ENCODE measurements at places on chromosomes 1 and 21. TPM values are rescaled to one million over a fixed set of nuclear protein-coding genes. Genes with fewer than 3 reads are reported as not detected.

DNA sequence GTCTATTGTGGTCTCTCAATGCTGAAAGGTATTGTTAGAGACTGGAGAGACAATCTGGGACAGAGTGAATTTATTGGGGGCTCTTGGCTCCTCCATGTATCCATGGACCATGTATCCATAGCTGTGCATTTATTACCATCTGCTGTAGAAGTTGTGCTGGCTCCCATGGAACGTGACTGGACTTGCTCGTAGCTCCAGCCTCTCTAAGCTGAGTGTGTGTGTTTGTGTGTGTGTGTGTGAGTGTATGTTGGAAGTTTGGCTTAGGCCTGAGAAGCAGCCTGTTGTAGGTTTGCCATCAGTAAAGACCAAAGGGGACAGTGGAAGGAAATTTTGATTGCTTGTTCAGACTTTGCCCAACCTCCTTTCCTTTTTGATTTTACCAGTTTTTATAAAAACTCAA, 105.7 kb upstream of the USP24 start:
- H3K36me3 ChIP-seq: no peaks in the 10 kb centered on the region
- H3K27ac ChIP-seq: no peak overlapping the region
- no peak overlapping the region for H3K4me3 ChIP-seq
- H3K27me3 ChIP-seq: no peaks in the 10 kb centered on the region
- peaks cover 3% of the 10 kb centered on the region for H3K4me1 ChIP-seq

DNA sequence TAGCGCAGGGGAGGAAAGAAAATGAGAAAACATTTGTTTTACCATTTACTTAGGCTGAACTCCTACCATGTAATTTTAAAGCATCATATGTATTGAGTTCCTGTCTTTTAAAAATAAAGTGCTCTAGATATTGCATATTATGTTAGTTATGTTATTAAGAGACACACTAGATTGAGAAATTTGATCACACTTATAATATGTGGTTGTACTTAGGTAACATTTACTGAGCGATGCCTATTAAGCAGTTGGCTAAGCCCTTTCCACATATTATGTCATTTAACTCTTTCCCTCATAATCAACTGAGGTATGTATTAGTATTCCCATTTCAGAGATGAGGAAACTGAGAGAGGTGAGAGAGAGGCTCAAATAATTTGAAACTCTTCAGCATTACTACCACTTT, 4.5 kb upstream of the LRRC8D start:
- no peak for DNase-seq
- peaks cover 8% of the 10 kb centered on the region for H3K27me3 ChIP-seq
- H3K27ac ChIP-seq: no peak overlapping the region
- no peak overlapping the region for H3K4me3 ChIP-seq
- no peaks in the 10 kb centered on the region for H3K36me3 ChIP-seq
- peaks cover 2% of the 10 kb centered on the region for H3K4me1 ChIP-seq

The HES5 gene
- 0.46 TPM for total RNA-seq

- H3K4me1 ChIP-seq: peaks cover 18% of the 10 kb centered on the region
- peak overlapping the region; percentile 93 for H3K27ac ChIP-seq
- H3K4me3 ChIP-seq: peak overlapping the region; percentile 93
- no peaks in the 10 kb centered on the region for H3K27me3 ChIP-seq
- DNase-seq: no peak
- H3K36me3 ChIP-seq: peaks cover 14% of the 10 kb centered on the region
Measured at GRCh38 chr1:153976819-153977249, 640 bp downstream of the JTB start.

- no peaks in the 10 kb centered on the region for H3K36me3 ChIP-seq
- no peaks in the 10 kb centered on the region for H3K4me1 ChIP-seq
- no peak for DNase-seq
- no peak overlapping the region for H3K27ac ChIP-seq
- no peaks in the 10 kb centered on the region for H3K27me3 ChIP-seq
- H3K4me3 ChIP-seq: no peak overlapping the region
Measured at GRCh38 chr1:225021037-225021436, 91.6 kb downstream of the DNAH14 start.

- H3K27ac ChIP-seq: no peak overlapping the region
- H3K4me1 ChIP-seq: no peaks in the 10 kb centered on the region
- no peak for DNase-seq
Measured at GRCh38 chr21:23601549-23601948, 2005.7 kb downstream of the MRPL39 start.

GRCh38 chr21:34221331-34222030, 142.3 kb upstream of the KCNE2 start:
- no peaks in the 10 kb centered on the region for H3K4me1 ChIP-seq
- no peaks in the 10 kb centered on the region for H3K36me3 ChIP-seq
- no peak overlapping the region for H3K4me3 ChIP-seq
- no peak for DNase-seq

DNA sequence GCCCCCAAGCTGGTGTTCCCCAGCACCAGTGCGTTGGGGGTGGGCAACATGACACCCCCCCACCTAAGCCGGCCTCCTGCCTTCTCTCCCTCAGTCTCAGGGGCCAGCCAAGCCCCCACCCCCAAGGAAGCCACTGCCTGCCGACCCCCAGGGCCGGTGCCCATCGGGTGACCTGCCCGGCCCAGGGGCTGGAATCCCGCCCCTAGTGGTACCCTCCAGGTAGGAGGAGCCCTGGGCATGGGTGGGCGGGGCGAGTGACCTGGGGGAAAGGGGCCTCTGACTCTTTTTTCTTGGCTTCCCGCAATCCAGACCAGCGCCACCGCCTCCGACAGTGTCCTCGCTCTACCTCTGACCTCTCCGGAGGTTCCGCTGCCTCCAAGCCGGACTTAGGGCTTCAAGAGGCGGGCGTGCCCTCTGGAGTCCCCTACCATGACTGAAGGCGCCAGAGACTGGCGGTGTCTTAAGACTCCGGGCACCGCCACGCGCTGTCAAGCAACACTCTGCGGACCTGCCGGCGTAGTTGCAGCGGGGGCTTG, 1.3 kb upstream of the EFNA4 start:
- H3K4me1 ChIP-seq: peaks cover 7% of the 10 kb centered on the region
- peak; percentile 23 for DNase-seq
- peaks cover 4% of the 10 kb centered on the region for H3K27me3 ChIP-seq
- peaks cover 3% of the 10 kb centered on the region for H3K36me3 ChIP-seq
- no peak overlapping the region for H3K4me3 ChIP-seq
- no peak overlapping the region for H3K27ac ChIP-seq

The ADGRB2 gene
- total RNA-seq: 7.6 TPM

- H3K4me3 ChIP-seq: no peak overlapping the region
- no peak overlapping the region for H3K27ac ChIP-seq
- no peaks in the 10 kb centered on the region for H3K36me3 ChIP-seq
- no peak for DNase-seq
- no peaks in the 10 kb centered on the region for H3K4me1 ChIP-seq
Measured at GRCh38 chr1:198443365-198444233, 96.9 kb downstream of the ATP6V1G3 start.

DNA sequence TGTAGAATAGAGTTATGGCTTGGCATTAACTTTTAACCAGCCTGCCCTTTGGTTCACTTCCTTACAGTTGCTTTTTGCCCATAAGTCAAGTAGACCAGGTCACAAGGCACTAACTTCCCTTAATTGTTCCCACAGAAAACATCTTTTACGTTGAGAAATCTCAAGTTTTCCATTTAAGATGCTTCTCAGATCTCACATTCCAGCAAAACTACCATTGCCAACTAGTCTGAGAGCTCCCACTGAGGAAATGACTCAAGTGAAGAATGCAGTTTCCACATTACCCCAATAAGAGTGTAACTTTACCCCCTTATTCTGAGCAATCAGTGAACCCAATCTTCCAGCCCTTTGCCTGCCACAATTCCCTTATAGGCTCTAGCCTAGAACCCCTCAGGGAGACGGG, 502.2 kb upstream of the OLFM3 start:
- DNase-seq: no peak
- no peaks in the 10 kb centered on the region for H3K36me3 ChIP-seq
- H3K27me3 ChIP-seq: no peaks in the 10 kb centered on the region
- H3K4me3 ChIP-seq: no peak overlapping the region
- H3K4me1 ChIP-seq: no peaks in the 10 kb centered on the region

The ASTN1 gene
- total RNA-seq: 0.09 TPM

The MASP2 gene
- not detected for total RNA-seq

The VWA5B1 gene
- total RNA-seq: 0.40 TPM

- no peaks in the 10 kb centered on the region for H3K4me1 ChIP-seq
- no peak for DNase-seq
- H3K4me3 ChIP-seq: no peak overlapping the region
- no peak overlapping the region for H3K27ac ChIP-seq
Measured at GRCh38 chr1:59163268-59164092, 133.4 kb upstream of the FGGY start.

DNA sequence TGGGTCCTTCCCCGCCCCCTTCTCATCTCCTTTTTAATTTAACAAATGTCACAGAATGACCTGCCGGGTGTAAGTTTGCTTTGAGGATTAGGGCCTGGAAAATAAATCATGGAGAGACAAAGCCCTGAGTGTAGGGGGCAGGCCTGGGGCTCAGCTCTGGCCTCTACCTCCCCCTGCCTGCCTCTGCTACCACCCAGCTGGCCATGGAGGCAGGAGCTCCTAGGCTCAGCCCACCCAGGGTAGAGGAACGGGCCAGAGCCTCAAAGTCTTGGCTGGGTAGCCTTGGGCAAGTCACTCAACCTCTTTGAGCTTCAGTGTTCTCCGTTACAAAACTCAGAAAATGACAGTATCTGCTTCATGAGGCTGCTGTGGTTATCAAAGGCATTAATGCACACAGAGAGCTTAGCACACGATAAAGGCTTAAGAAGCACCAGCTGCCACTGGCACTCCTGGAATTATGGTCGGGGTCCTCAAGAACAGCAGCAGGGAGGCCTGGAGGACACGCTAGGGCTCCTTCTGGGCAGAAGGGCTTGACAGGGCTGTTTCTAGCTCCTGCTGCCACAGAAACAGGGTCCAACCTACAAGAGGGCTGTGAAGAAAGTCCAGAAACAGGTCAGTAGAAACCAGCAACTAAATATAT, 39.0 kb downstream of the LRP8 start:
- DNase-seq: no peak
- no peak overlapping the region for H3K27ac ChIP-seq
- H3K4me3 ChIP-seq: no peak overlapping the region
- no peaks in the 10 kb centered on the region for H3K27me3 ChIP-seq
- H3K4me1 ChIP-seq: no peaks in the 10 kb centered on the region

GRCh38 chr1:180951186-180951745, 38.6 kb downstream of the KIAA1614 start:
- H3K27me3 ChIP-seq: no peaks in the 10 kb centered on the region
- no peak for DNase-seq
- H3K27ac ChIP-seq: no peak overlapping the region

The CATSPER4 gene
- not detected for total RNA-seq

DNA sequence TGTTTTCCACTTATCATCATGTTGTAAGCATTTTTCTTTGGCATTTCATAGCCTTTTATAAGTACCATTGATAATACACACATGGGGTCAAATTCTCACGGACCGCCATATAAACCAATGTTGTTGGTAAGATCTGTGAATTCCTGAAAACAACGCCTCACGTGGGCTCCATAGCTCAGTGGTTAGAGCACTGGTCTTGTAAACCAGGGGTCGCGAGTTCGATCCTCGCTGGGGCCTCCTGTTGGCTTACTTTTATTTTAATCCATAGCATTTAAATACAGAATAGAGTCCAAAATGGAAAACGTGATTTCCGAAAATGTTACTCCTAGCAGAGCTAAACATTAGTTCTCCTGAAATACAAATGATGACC, 83.1 kb downstream of the HHIPL2 start:
- H3K4me1 ChIP-seq: peaks cover 4% of the 10 kb centered on the region
- H3K27ac ChIP-seq: peak overlapping the region; percentile 95
- H3K27me3 ChIP-seq: no peaks in the 10 kb centered on the region
- DNase-seq: peak; percentile 67
- H3K36me3 ChIP-seq: no peaks in the 10 kb centered on the region
- H3K4me3 ChIP-seq: no peak overlapping the region

- H3K36me3 ChIP-seq: peaks cover 3% of the 10 kb centered on the region
- H3K27ac ChIP-seq: peak overlapping the region; percentile 53
- H3K4me1 ChIP-seq: no peaks in the 10 kb centered on the region
- peak; percentile 48 for DNase-seq
- no peak overlapping the region for H3K4me3 ChIP-seq
Measured at GRCh38 chr21:46295996-46296752, 10.0 kb downstream of the YBEY start.

GRCh38 chr1:156149374-156150332, 3.7 kb upstream of the SEMA4A start:
- no peak overlapping the region for H3K4me3 ChIP-seq
- no peaks in the 10 kb centered on the region for H3K36me3 ChIP-seq
- H3K4me1 ChIP-seq: no peaks in the 10 kb centered on the region
- H3K27me3 ChIP-seq: no peaks in the 10 kb centered on the region
- no peak for DNase-seq
- H3K27ac ChIP-seq: no peak overlapping the region

DNA sequence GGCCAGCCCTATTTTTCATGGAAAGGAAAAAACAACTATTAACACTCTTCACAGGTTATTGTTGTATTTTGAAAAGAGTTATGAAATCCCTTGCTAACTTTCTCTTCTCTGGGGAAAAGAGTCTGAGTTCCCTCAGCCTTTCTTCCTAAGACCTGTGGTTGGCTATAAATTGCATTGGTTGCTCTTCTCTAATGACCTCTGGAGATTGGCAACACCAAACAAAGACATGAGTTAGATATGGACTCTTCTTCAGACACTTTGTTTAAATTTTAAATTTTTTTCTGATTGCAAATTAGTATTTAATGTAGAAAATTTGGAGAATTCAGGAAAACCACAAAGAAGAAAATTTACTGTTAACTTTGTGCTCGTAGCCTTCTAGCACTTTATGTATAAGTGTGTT, 275.7 kb downstream of the PBX1 start:
- H3K27me3 ChIP-seq: no peaks in the 10 kb centered on the region
- H3K27ac ChIP-seq: no peak overlapping the region
- DNase-seq: no peak

The HNRNPCL1 gene
- total RNA-seq: not detected

- peaks cover 5% of the 10 kb centered on the region for H3K36me3 ChIP-seq
- H3K27me3 ChIP-seq: no peaks in the 10 kb centered on the region
- DNase-seq: no peak
- no peak overlapping the region for H3K4me3 ChIP-seq
Measured at GRCh38 chr1:220775240-220775853, 11.4 kb upstream of the MTARC1 start.

The ADAMTSL4 gene
- 104 TPM for total RNA-seq

DNA sequence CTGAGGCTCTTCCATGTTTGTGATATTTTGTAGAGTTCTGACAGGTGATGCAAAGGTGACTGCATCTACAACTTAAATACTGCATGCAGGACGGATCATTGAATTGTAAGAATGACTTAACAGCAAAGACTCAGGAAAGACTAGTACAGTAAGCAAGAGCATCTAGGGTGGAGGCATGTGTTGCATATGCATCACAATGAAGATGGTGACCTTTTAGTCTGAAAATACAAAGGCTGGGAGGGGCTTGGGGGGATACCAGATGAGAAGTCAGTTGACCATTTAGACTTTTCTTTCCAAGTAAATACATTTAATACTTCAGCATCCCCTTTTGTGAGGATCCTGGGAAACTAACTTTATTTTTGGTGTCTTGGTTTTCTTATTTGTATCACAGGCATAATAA, 145.5 kb downstream of the NUF2 start:
- no peaks in the 10 kb centered on the region for H3K36me3 ChIP-seq
- H3K4me1 ChIP-seq: no peaks in the 10 kb centered on the region
- no peak overlapping the region for H3K27ac ChIP-seq
- no peak overlapping the region for H3K4me3 ChIP-seq

GRCh38 chr1:66370462-66370971, 163.4 kb upstream of the SGIP1 start:
- no peaks in the 10 kb centered on the region for H3K27me3 ChIP-seq
- no peak overlapping the region for H3K4me3 ChIP-seq
- H3K36me3 ChIP-seq: peaks cover 10% of the 10 kb centered on the region
- peaks cover 5% of the 10 kb centered on the region for H3K4me1 ChIP-seq

GRCh38 chr1:24901791-24902470, 28.1 kb downstream of the RUNX3 start:
- no peaks in the 10 kb centered on the region for H3K27me3 ChIP-seq
- no peaks in the 10 kb centered on the region for H3K36me3 ChIP-seq
- DNase-seq: no peak
- H3K4me1 ChIP-seq: no peaks in the 10 kb centered on the region
